Lower lobe of right lung (tissue), 2 donors: ENCODE measurements at places on chromosomes 16 and 17.

DNA sequence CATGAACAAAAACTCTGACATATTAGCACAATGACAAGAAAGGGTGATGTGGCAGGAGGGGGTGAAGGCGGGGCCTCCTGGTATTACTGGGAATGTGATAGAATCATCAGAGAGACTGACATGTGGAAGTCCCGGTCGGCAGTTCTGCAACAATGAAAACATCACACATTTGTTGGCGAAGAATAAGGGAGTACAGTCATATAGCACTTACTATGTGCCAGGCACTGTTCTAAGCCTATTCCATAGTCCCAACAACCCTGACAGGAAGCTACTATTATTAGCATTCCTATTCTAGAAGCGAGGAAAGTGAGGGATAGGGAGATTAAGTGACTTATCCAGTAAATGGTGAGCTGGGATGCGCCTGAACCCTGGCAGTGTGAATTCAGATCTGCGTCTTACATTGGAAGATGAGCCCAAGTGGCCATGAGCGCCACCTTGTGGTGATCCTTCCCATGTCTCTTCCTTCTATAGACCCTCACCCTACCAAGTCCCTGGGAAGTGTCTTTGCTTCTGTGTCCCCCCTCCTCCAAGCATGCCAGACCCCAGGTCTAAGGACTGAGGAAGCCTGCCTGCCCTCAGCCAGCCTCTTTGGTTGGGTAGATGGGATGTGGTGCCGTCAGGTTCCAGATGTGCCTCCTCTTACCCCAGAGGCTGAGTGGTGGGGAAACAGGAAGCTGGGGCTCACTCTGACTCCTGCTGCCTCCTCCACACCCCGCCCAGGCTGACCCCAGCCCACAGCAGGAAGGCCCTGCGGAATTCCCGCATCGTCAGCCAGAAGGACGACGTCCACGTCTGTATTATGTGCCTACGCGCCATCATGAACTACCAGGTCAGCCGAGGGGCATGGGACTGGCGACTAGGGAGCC lies 14.0 kb downstream of the FMNL1 start:
- DNase-seq, result peak; percentile 85

DNA sequence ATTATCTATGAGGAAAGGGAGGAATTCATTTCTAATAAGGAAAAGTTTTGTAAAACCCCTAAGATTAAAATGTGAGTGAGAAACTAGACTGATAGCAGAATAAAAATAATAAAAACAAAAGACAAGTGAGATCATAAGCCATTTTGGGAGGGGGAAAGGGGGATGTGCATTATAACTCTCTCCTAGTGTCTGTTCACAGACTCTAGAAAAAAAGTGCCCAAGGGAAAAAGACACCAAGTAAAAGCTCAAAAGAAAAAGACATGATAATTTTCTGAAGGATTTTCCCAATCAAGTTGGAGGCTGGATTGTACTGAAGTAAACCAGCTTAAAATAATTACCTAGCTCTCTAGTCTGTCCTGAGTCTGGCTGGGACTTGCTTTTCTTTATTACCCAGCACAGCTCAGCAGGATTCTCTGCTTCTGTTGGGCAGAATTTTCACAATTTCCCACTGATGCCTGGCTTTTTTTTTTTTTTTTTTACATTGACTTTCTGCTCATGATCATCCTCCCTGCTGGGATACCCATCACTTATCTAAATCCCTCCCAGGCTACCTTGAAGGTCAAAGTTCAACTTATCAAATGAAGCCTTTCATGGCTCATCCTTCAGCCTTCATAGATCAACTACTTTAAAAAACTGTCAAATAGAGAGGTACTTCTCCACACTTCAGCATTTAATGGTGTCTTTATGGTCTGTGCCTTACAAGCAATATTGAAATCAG lies 124.2 kb upstream of the KCNJ16 start:
- DNase-seq, result no peak

DNA sequence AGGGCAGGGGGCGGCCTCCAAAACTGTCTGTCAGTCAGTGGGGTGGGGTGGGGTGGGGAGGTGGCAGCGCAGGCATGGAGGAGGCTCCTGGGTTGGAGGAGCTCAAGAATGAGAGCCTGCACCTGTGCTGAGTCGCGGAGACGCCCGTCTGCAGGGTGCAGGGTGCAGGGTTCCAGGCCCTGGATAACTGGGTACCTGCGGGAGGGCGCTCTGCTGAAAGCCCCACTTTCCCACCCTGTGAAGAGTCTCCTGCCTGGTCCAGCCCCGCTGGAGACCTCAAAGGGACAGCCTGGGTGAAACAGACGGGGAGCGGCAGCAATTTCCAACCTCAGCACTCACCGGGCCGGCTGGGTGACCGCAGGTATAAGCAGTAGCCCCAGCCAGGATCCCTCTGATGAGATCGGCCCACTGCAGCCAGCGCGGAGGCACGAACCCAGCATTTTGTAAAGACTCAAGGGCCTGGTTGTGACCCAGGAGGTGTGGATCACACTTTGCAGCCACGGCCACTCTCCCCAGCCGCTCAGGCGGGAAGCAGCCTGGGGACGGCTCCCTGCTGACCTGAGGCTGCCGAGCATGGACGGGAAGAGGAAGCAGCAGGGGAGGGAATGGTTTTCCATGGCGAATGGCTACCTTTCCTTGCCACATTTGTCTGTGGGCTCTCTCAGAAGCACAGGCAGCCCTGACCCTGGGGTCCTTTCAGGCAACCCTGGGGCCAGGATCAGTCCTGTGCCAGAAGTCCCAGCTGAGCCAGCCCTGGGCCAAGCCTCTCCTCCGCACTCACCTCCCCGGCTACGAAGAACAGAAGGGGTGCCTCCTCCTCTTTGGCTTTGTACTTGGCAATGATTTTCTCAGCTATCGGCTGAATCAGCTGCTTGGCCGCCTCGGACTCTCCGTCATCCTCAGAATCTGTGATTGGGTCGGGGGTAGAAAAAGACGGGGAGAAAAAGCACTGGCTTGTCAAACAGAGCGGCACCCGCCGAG lies 21.0 kb downstream of the MRM3 start:
- no peak for DNase-seq

- no peak for DNase-seq
These were observed 10.9 kb downstream of the RAD51C start for GRCh38 chr17:58703137-58703915.

DNA sequence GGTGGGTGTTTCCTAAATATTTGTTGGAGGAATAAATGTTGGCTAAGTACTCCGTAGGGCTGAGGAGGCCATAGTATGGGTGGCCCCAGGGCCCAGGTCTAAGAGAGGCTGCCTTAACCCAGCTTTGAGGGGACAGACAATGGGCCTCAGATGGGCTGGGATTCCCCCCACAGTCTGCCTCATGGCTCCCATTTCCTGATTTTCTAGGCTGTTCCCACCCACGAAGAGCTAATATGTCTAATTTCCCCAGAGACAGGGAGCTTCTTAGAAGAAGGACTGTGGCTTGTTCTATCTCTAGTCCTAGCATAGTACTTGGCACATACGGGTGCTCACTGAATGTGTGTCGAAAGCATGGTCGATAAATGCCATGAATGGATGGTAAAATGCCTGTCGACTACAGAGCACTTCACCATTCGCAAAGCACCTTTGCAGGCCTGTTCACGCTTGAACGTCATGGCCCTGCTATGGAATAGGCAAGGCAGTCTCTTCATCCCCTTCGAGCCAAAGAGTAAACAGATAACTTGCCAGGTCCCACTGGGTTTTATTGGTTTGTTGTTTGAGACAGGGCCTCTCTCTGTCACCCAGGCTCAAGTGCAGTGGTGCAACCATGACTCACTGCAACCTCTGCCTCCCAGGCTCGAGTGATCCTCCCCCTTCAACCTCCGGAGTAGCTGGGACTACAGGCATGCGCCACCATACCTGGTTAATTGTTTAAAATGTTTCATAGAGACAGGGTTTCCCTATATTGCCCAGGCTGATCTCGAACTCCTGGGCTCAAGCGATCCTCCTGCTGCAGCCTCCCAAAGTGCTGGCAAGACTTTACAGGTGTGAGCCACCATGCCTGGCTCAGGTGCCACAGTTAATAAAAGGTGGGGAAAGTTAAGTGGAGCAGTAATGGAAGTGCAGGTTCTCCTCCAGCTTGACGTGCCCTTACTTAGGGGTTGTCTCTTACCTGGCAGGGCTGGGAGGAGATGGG lies 9.7 kb downstream of the CHAD start:
- no peak for DNase-seq

- DNase-seq, result no peak
These were observed 28.3 kb downstream of the C16orf95 start for GRCh38 chr16:87288753-87289362.

DNA sequence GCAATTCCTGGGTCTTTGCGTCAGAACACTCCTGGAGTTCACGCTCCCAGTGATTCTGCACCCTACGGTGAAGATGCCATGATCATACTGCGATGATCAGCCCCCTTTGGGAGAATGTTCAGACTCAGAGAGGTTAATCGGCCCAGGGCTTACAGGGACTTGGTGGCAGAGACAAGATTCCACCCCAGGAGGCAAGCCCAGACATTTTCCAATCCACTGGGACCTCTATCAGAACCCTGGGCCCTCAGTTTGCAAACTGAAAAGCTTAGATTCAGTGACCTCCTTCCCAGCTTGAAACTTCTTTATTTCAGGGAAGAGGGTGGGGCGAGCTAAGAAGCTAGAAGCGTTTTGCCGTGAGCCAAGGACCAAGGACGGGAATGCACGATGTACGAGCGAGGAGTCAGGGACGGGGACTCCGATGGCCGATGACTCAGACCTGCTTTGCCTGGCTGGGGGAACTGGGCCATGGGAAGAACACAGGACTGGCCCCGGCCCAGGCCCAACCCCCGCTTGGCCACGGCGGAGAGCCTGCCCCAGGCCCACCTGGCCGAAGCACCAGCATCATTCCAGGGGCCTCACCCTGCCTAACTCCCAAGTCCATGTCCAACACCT lies 34.7 kb downstream of the SOCS3 start:
- DNase-seq, result no peak

- DNase-seq, result no peak
These were observed 9.3 kb upstream of the CNP start for GRCh38 chr17:41957031-41957868.

GRCh38 chr17:56298846-56299245 lies 145.6 kb downstream of the ANKFN1 start:
- DNase-seq, result no peak

GRCh38 chr16:85943711-85944110 lies 44.7 kb downstream of the IRF8 start:
- DNase-seq, result no peak

GRCh38 chr17:56297184-56297583 lies 143.9 kb downstream of the ANKFN1 start:
- no peak for DNase-seq

GRCh38 chr16:4217204-4218131 lies 24.4 kb downstream of the SRL start:
- DNase-seq, result no peak

GRCh38 chr17:17940441-17940911 lies 31.7 kb downstream of the TOM1L2 start:
- DNase-seq, result no peak

GRCh38 chr17:1697681-1698080 lies 12.5 kb downstream of the TLCD2 start:
- DNase-seq, result peak; percentile 64

GRCh38 chr17:1626333-1626732 lies 2.3 kb downstream of the SLC43A2 start:
- DNase-seq, result no peak

DNA sequence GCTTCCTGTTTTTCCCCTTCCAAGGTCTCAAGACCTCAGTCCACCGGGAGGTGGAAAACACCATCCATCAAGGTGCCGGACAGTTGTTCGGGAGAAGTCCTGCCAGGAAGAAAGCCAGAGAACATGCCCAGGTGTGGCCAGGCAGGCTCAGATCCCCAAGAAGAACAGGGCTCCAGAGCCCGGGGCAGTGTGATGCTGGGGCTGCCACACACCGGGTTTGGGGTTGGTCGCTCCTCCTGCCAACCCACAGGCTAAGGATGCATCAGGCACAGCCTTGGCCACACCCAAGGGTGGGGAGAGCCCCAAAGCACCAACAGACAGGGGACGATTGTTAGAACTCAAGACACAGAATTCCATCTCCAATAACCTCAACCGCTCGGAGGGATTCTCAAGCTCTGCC lies 19.7 kb downstream of the ZFHX3 start:
- DNase-seq, result no peak

- DNase-seq, result no peak
These were observed 69.7 kb upstream of the DNAJA2 start for GRCh38 chr16:47043200-47043599.

- DNase-seq, result no peak
These were observed 115.7 kb upstream of the KCNJ16 start for GRCh38 chr17:69959283-69959682.

GRCh38 chr16:22336581-22336980 lies 37.8 kb downstream of the CDR2 start:
- no peak for DNase-seq

DNA sequence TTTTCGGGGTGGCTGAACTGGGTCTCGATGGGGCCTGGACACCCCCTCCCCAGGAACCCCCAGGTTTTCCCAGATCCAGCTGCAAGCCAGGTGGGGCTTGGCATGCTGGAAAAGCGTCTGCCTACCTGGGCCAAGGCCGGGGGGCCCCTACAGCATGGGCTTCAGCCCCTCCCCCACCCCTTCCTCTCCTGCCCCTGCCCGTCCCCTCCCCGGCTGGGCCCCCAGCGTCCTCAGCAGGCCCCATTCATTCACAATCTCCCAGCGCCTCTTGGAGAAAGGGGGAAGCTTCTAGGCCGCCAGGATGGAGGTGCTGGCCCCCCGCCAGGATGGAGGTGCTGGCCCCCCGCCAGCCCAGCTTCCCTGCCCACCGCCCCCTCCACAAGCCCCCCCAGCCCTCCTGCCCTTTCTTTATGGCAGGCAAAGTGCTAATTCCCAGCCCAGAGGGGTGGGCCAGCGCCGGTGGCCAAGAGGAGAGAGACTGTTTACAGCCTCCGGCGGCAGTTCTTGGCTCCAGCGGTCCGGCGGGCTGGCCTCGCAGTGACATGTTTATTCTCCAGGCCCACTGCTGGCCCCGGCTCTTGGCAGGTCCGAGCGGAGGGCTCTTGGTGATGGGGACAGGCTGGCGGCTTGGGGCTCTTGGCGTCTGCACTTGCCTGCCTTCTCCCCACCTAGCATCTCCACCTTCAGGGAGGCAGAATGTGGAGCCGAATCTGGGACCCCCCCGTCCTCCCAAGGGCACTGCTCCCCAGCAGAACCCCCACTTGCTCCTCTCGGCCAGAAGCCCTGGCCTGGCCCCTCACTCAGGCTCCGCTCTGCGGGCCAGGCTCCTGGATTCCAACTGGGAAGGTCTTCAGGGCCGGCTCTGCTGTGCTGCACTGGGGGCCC lies 94.4 kb upstream of the CIBAR2 start:
- DNase-seq, result peak; percentile 70

- DNase-seq, result no peak
These were observed 13.1 kb upstream of the ITGAL start for GRCh38 chr16:30459456-30459855.
